CD4-positive, alpha-beta T cell treated with Interleukin-1 beta for 1 hour (primary cell): ENCODE measurements at places on chromosomes 6 and 20.

GRCh38 chr6:42227173-42227850 lies 9.7 kb upstream of the MRPS10 start:
- no peak for DNase-seq

DNA sequence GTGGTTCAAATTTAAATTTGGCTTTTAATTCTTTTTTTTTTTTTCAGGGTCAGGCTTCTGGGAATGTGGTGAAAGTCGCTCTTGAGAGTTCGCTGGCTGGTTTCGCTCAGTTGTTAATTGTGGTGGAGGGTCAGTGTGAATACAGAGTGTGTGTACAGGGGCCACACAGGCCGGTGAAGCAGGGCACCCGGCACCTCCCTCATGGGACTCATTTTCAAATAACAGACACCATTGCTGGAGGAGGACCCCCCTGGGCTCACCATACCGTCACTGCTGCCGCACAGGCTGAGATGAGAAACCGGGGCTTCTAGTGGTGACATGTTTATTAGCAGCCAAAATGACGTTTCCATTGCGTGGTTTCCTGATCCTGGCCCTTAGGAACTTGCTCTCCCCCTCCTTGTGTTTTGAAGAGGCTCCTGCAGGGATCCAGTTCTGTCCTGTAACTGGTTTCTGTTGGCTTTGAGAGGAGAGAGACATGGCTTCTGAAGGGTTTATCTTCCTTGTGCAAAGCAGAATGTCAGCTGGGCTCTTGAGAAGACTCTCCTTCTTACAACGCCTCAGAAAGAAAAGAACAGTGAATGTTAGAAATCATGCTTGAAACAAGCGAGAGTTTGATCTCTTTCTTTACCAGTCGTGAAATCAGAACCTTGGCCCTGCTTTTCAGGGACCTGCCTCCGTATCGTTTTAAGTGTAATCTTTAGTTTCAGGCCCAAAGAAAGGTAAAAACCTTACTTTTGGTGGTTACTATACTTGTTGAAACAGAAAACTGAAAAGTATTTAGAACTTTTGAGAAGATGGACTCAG lies 37.8 kb downstream of the DUSP22 start:
- DNase-seq = no peak

- no peak for DNase-seq
Measured at GRCh38 chr6:150299873-150300485, 68.8 kb upstream of the IYD start.

DNA sequence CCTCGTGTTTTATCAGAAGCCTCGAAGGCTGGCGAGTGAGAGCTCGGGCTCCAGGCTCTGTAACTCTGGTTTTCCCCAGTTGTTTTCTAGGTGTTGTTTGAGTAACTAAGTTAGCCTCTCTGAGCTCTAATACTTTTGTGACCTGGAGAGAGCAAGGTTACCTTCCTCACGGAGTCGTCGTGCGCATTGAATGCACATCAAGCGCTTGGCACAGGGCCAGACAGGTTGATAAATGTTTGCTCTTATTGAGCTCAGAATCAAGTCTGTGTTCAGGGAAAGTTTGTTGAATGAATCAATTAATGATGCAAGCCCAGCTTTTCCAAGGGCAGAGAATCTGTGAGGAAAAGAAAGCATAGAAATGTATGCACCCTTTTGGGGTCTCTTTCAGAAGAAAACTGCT lies 33.5 kb downstream of the EDN3 start:
- no peak for DNase-seq

- DNase-seq = no peak
Measured at GRCh38 chr6:127459231-127459641, at the start of gene KIAA0408. Gene KIAA0408 (minus strand): TSS chr6:127459389. CDS start chr6:127453981, 5,408 bp downstream.

DNA sequence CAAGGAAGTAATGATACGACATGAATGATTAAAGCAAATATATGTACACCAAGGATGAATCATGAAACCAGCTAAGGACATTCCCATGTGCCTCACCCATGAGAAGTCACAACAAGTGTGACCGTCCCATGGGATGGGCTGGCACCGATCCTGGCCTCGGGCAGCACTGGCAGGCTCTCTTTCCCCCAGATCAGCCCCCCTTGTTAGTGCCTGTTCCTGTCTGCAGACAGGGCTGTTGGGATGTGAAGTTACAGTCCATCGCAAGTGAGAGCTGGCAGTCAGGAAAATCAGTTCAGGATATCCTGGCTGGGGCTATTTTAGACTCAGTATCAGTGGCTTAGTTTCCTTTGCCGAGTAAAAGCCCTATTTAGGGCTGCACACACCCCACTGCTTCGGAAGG lies 129.2 kb upstream of the SNX9 start:
- DNase-seq = no peak

- no peak for DNase-seq
Measured at GRCh38 chr20:11379257-11380011, 538.3 kb upstream of the BTBD3 start.
